ACHN (cell line): ENCODE measurements at places on chromosomes 7 and 10.

- DNase-seq = no peak
Measured at GRCh38 chr7:42161719-42162118, 75.3 kb downstream of the GLI3 start.

GRCh38 chr10:62581351-62581750, 207.2 kb downstream of the ZNF365 start:
- DNase-seq = no peak

GRCh38 chr7:7535691-7536090, at the start of gene COL28A1:
TSS of gene COL28A1 (minus strand) at chr7:7535873. CDS start at chr7:7532875, 2,998 bp downstream.
- no peak for DNase-seq

DNA sequence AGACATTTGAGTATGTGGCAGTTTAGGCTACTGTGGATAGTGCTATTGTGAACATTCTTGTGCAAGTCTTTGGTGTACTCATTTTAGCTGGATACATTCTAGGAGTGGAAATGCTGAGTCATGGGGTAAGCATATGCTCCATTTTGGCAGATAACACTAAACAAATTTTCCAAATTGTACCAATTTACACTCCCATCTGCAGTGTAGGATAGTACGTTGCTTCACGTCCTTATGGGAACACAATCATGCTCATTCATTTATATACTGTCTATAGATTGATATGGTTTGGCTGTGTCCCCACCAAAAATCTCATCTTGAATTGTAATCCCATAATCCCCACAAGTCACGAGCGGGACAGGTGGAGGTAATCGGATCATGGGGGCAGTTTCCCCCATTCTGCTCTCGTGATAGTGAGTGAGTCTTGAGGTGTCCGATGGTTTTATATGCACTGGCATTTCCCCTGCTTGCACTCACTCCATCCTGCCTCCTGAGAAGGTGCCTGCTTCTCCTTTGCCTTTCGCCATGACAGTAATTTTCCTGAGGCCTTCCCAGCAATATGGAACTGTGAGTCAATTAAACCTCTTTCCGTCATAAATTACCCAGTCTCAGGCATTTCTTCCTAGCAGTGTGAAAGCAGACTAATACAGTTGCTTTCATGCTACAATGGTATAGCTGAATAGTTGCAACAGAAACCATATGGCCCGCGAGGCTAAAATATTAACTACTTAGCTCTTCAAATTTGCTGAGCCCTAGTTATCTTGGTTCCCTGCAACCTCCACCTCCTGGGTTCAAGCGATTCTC, 25.6 kb downstream of the RNF216 start:
- no peak for DNase-seq

- peak; percentile 59 for DNase-seq
Measured at GRCh38 chr10:53315709-53316108, 543.1 kb upstream of the MBL2 start.

- DNase-seq = peak; percentile 99
Measured at GRCh38 chr10:69217119-69217754, 2.9 kb upstream of the HKDC1 start.

DNA sequence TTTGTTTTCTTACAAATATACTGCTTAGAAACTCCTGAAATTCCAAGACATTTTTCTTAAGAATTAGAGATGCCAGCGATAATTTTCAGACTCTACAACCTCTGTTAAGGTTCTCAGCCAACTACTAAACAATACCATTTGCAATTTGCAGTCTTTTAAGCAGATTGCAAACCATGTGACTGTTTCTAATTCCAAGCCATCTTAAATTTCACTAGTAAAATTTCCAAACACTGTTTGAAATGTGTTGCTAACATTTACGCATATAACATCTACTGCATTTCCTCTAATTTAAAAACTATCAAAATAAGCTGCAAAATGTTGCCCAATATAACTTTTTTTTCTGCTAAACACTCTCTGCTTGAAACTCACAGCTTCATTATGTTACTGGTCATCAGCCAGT, 56.0 kb upstream of the MACROH2A2 start:
- no peak for DNase-seq

DNA sequence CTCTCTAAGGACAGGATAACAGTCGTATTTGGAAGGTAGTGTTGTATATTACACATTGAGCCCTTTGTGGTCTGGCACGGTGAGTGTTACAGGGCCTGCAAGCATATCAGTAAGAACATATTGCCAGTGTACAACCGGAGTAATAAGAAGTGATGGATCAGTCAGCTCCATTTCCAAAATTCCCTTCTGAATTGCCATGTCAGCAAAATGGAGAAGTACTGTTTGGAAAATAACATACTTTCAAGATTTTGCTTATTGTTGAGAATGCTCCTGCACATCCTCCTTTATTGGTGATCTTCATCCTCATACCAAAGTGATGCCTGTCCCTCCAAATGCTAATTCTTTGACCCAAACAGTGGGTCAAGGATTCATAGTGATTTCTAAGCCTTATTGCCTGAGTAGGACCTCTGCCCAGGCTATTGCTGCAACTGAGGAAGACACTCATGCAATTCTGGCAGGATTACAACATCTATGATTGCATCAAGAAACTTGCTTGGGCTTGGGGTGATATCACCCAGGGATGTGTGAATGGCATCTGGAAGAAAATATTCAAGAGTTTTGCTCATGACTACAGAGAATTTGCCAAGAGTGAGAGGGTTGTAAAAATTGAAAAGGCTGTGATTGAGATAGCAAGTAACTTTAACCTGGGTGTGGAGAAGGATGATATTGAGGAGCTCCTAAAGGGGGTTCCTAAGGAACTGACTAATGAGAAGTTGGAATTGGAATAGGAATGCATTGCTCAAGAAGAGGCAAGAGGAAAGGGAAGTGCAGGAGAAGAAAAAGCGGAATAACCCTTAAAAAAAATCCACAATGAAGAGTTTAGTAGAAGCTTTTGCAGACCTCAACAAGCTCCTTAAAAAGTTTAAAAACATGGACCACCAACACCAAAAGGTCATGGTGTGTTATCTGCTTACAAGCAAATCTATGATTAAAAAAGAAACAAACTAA, 452.2 kb upstream of the SORCS1 start:
- no peak for DNase-seq

DNA sequence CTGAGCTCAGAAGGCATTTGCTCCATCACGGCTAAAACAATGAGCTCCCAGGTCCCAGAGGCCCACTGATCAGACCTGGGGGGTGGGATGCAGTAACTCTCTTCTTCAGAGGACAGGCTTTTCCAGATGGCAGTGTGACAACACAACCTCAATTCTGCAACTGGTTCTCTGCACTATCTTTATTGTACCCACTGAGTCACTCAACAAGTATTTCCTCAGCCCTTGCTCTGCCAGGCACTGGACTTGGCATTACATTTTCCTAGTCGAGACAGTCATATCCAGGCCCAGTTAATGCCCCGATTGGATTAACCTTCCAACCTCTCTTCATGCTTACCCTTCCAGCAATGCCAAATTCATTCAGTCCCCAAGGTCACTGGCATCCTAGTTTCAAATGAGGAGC, 72.6 kb downstream of the JAZF1 start:
- DNase-seq = peak; percentile 79

- no peak for DNase-seq
Measured at GRCh38 chr10:63723741-63724140, 202.5 kb downstream of the REEP3 start.

GRCh38 chr10:86712317-86712707, 44.0 kb downstream of the LDB3 start:
- DNase-seq = peak; percentile 16

GRCh38 chr7:145031162-145031561, 195.3 kb upstream of the TPK1 start:
- DNase-seq = no peak

- no peak for DNase-seq
Measured at GRCh38 chr10:52617346-52617745, 155.2 kb downstream of the MBL2 start.

DNA sequence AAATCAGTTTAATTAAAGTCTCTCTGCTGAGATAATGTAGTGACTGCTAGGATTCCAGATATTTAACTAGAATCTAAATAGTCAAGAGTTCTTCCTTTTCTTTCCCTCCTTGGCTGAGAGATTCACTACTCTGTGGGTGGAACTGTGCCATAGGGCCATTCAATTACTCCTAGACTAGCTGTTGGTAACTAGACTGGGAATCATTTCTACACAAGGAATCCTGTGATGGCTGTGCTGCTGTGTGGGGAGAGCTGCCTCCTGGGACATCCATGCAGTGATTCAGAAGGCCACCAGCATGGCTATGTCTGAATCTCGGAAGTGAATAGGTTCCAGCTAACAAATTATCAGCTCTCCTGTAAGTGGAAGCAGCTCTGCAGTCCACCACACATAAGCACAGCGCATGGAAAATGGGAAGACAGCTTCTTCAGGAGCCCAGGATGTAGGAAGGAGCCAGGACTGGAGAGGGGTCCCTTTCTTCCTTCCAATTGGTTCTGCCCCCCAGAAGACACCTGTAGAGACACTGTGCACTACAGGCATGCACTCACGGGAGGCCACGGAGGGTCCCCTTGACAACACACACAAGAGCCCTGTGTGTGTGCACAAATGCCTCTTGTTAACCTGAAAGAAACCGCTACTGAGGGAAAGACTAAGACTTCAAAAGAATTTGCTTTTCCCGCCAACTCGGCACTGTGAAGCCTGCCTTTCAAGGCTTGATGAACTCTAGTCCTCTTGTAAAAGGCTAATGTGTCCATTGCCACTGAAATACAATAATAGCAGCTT, 66.5 kb downstream of the SCRN1 start:
- DNase-seq = no peak

DNA sequence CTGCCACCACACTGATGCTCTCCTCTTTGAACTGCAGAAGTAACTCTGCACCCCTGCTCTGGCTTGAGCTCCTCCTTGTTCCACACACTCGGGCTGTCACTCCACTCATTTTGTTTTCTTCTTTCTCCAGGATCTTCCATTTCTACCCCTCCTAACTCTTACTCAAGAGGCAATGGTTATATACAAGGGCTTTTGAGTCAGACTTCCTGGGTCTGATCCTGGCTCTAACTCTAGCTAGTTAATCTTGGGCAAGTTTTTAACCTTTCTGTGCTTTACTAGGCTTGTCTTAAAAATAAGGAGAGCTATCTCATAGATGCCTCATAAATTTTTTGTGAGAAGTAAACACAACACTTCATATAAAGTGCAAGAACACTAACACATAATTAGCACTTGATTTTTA, 45.3 kb upstream of the GNAI1 start:
- no peak for DNase-seq

GRCh38 chr10:63217120-63217605, 84.0 kb downstream of the NRBF2 start:
- peak; percentile 80 for DNase-seq

GRCh38 chr7:13851736-13852135, 137.7 kb downstream of the ETV1 start:
- DNase-seq = no peak

- no peak for DNase-seq
Measured at GRCh38 chr10:118457824-118458428, 115.8 kb upstream of the FAM204A start.

GRCh38 chr7:48427671-48428070, 256.4 kb downstream of the ABCA13 start:
- peak; percentile 27 for DNase-seq

- DNase-seq = no peak
Measured at GRCh38 chr7:157918326-157919080, 581.7 kb downstream of the DNAJB6 start.

DNA sequence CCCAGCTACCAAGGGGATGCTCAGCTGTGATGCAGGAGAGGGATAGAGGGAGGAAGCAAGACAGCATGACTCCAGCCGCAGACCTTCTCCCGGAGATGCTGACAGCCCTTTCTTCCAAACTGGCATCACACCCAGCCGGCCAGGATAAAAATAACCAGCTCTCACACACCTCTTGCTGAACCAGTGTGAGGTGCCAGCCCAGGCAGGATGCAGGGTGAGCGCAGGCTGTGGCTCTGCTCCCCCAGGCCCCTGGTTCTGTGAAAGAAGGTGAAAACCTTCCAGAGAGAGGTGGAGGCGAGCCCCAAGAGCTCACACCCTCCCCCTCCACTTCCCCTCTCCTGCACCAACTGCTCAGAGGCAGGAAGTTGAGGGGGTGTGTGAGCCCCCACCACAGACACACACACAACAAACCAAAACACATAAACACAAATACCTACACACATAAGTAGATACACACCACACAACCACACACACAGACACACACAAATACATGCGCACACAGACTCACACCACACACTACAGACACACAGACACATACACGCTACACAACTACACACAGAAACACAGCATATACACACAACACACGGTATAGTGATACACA, 4.0 kb downstream of the GPR15LG start:
- no peak for DNase-seq

GRCh38 chr10:8238986-8239385, 184.5 kb downstream of the GATA3 start:
- no peak for DNase-seq

DNA sequence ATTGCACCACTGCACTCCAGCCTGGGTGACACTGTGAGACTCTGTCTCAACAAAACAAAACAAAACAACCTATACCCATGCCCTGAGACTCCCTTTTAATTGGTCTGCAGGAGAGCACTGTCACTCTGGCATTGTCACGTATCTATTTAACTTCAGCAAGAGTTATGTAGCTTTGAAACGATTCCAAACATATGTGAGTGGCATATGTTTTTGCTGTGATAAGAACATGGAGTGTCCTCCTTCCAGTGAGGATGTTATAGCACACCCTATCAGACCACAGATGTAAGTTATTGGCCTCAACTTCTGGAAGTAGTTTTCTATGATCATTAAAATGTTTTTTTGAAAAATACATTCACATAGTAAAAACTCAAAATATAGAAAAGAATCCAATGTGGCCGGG, 15.5 kb upstream of the DNAJC12 start:
- no peak for DNase-seq

GRCh38 chr10:5515948-5516761, 8.6 kb upstream of the CALML3 start:
- no peak for DNase-seq

- DNase-seq = no peak
Measured at GRCh38 chr10:14322526-14323188, 8.1 kb downstream of the FRMD4A start.

DNA sequence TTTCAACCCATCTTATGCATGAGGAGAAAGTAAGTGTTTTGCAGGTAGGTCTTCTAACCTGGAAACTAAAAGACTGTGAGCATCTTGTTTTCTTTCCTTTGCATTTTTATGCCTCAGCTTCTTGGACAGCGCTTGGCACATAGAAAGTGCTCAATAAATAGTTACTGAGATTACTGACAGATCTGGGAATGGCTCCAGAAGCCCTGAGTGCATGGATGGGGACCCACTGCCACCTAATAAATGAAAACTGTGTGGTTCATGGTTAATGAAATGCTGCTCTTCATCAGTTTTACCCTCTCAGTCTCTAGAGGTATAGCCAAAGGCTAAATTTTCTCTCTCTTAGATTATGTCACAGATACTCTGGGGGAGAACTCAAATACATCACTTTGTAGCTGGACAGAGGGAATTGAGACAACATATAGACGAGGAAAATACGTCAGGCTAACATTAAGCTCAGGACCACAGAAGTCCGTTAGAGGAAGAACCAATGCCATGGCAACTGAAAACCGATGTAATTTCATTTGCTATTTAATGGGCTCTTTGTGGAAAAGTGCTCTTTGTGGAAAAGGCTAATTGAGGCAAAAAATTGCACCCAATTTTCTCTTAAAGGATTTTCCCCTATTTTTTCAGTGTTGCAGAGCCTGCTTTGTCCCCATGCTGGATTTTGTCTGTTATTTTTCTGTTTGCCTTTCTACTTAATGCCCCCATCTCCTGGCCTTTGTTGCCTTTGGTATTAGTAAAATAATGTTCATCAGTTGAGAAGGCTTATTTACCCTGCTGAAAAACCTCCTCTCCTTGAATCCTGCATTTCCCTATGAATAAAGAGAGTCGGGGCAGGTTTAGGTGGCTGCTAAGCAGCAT, 17.8 kb downstream of the ASB4 start:
- DNase-seq = no peak

- no peak for DNase-seq
Measured at GRCh38 chr10:118809357-118810220, 54.8 kb upstream of the CACUL1 start.

GRCh38 chr10:6498771-6499170, 81.3 kb downstream of the PRKCQ start:
- no peak for DNase-seq
